ENCODE measurements at places on chromosomes 16 and 17. TPM values are rescaled to one million over a fixed set of nuclear protein-coding genes. Genes with fewer than 3 reads are reported as not detected.

- DNase-seq, result no peak
These were observed 38.4 kb upstream of the PABPN1L start for GRCh38 chr16:88904676-88905365.

DNA sequence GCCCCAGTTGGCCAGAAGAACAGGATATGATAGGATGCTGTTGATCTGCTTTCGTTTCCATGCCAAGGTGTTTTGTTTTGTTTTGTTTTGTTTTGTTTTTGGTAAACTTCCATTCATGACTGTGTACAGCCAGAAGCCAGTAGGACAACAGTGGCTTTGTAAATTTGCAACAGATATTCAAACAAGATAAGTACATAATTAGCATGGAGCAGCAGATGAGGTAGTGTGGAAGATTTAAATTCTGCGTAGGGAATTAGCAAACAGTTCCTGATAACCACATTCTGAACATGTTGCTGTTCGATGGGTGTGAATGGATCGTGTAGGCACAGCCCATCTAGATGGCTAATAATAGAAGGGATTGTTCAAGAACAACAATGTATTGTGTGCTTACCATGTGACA is 1080.1 kb upstream of the RBFOX1 start:
- no peak for DNase-seq

DNA sequence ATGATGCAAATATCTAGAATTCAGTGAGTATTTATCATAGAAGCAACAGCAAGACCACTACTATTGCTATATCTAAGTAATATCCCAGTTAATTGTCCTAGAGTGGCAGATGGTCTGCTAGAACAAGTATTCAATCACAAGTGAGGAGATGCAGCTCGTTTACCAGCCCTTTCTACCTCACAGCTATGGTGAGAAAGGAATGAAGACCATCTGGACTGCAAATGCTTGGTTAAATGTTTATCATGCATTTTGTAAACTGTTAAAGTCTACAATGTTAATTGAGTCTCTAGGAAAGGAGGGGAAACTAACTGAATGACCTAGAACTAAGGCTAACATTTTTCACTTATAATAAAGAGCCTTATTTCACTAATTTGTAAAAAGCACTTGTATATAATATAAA is 52.5 kb downstream of the CNOT1 start:
- no peak for DNase-seq

GRCh38 chr17:57553526-57553925 is 191.6 kb downstream of the CCDC182 start:
- no peak for DNase-seq

GRCh38 chr16:48378836-48379235 is 6.4 kb downstream of the SIAH1 start:
- no peak for DNase-seq

DNA sequence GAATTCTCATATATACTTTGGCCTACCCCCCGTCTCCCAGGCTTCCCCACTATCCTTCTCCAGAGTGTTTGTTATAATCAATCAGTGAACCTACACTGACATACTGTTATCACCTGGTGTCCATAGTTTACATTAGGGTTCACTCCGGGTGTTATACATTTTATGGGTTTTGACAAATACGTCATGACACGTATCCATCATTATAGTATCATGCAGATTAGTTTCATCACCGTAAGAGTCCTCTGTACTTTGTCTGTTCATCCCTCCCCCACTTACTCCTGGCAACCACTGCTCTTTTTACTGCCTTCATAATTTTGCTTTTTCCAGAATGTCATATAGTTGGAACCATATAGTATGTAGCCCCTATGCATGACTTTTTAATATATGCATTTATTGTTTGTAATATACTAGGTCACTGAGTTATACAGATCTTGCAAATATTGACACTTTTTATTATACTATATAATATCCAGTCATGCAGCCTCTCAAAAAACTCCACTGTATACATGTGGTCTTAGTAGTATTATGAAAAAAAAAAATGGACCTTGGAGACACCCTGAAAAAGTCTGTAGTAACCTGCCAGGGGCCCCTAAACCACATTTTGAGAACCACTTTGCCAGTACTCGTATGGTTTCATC is 28.4 kb downstream of the PPM1D start:
- no peak for DNase-seq

DNA sequence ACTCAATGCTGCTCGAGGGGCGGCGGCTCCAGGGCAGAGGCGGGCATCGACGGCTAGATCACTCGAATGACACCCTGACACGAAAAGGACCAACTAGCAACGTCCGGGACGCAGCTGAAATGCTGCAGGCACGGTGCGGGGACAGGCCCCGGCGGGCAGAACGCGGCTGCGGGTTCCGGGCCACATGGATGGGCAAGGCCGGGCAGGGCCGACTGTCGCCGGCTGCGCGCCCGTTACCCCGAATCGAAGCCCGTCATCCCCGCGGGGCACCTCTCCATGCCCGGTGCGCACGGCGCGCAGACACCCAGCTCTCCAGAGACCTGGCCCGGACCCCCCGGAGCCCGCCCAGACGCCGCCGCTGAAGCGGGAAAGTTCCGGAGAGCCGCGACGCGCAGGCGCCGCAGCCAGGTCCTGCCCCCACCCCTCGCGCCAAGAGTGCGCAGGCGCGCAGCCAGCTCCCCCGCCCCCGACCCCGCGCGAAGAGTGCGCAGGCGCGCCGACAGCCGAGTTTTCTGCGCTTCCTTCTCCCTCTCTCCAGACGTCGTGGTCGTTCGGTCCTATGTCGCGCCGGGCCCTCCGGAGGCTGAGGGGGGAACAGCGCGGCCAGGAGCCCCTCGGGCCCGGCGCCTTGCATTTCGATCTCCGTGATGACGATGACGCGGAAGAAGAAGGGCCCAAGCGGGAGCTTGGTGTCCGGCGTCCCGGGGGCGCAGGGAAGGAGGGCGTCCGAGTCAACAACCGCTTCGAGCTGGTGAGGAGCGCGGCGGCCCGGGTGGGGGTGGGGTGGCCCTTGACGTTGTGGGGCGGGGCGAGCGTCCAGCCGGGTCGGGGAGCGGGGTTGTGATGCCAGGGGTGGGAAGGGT is at the start of gene TCF25:
TSS of gene TCF25 (plus strand) at position 484 of the 863 bp plus-strand sequence. CDS start at position 560, 76 bp downstream.
- DNase-seq, result peak; percentile 97

DNA sequence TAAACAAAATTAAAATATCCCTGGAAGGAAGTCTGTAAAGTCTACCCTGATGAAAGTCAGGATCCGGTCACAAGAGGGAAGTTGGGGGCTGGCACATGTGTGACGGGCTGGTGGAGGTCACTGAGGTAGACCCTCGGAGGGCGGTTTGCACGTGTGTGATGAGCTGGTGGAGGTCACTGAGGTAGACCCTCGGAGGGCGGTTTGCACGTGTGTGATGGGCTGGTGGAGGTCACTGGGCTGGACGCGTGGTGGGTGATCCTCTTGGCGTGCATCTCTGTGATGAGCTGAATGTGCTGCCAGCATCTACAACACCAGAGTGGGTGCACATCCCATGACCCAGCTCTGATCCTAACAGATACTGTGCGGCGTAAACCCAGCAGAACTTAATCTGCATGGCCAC is 43.7 kb upstream of the METRNL start:
- DNase-seq, result peak; percentile 75

DNA sequence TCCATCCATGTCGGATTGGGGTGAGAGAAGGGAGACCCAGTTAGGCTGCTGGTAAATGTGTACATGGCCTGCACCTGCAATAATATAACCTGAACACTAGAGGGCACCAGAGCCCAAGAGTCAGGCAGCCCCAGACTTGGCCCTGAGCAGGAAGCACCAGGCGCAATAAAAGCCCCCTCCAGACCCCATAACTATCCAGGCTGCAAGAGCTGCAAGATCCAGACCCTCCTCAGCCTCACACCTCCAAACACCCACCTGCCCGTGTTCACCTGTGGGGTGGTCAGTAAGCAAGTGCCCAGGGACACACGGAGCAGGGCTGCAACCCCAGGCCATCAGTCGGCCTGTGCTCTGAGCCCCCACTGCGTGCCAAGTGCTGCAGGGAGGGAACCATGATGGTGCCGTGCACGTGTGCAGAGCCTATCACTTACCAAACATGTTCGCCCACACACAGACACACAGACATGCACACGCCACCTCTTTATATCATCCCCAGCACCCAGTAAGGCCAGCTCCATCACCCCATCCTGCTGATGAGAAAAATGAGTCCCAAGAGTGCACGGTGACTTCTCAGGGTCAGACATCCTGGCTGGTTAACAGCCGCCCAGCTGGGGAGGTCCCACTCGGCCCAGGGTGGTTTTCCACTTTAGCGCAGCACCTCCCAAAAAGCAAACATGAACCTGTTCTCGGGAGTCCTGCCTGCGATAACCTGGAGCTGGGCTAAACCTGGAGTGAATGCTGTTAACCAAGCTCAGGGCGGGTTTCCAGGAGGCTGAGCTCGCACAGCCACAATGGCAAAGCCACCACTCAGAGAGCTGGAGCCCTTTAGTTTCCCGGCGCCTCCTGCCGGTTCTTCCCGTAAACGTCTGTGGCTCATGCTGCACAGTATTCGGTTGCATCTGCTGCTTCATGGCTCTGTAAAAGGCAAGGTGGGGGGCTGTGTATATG is 439.8 kb downstream of the SOX9 start:
- DNase-seq, result no peak

- DNase-seq, result no peak
These were observed 251.9 kb downstream of the SEC14L1 start for GRCh38 chr17:77392376-77393273.

Gene NAGLU
- total RNA-seq, result 96.6 TPM

Gene CD300E
- total RNA-seq, result not detected

Gene ACSM5
- total RNA-seq, result 2.3 TPM

Gene TP53TG3C
- total RNA-seq, result not detected

All from osteocyte (in vitro differentiated cells).